ENCODE measurements at places on chromosomes 3 and 15.

DNA sequence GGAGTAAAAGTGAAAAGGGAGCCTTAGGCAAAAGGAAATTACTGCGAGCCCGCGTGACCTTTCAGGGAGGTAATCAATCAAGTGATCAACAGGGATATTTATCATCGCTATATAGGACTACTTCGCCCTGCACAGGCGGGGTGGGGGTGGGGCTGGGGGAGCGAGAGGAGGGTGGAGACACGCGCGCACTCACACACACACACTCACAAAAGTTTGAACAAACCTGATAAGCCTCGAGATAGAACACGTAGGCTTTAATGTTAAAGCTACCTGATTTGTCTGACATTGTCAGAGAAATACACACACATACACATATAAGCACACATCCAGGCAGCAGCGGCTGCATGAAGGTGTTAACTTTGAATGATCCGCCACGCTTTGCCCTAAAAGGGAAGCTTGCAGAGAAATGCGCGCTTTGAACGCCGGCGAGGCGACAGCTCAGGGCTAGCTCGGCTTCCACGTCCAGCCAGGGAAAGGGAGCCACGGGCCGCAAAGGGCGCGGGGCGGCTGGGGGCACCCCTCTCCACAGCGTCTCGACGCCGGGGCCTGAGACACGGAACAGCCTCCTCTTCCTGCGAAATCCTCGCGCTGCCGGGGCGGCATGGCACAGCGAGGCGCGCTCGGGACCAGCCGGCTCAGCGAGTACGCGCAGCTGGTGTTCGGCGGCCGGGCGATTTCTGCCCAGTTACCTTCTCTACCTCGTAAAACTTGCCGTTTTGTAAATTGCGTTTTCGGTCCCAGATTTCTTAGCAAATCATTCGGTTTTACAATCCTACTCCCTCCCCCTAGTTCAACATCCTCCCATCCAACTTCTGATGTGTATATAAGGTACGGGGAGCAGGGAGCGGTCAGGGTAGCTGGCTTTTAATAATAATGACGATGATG lies 4.8 kb upstream of the MECOM start:
- DNase-seq: peak; percentile 13

DNA sequence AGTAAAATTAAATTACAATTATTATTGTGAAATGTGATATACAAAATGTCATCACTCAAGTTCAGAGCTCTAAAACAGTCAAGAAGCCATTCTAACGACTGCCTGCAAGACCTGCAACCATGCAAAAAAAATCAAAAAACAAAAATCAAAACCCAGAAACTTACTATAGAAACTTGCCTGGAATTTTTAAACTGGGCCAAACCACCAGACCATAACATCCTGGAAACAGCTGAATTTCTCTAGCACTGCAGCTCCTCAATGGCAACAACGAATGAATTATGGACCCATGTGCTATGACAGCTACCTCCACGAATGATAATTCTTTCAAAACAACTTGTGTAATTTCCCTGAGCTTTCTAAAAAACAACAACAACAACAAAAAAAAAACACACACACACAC lies 130.0 kb upstream of the KCNMB2 start:
- DNase-seq: no peak

- DNase-seq: no peak
Observed at GRCh38 chr3:146390006-146390772, 79.2 kb downstream of the PLSCR2 start.

GRCh38 chr3:52370531-52370930 lies 54.4 kb downstream of the DNAH1 start:
- no peak for DNase-seq

DNA sequence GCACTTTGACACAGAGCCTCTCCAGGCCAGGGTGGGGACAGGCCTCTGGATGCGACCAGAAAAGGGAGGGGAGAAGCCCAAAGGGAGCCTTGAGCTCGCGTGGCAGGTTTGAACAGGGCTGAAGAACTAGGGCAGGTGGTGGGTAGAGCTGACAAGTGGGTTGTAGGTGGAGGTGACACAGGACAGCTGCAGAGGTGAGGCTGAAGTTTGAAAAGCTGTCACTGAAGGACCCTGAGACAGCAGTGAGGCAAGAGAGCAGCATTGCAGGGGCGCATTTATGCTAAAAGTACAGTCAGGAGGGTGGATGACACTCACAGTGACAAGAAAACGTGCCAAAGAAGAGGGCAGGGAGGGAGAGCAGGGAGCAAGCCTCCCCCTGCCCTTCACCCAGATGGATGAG lies 21.8 kb upstream of the EPB42 start:
- DNase-seq: no peak

DNA sequence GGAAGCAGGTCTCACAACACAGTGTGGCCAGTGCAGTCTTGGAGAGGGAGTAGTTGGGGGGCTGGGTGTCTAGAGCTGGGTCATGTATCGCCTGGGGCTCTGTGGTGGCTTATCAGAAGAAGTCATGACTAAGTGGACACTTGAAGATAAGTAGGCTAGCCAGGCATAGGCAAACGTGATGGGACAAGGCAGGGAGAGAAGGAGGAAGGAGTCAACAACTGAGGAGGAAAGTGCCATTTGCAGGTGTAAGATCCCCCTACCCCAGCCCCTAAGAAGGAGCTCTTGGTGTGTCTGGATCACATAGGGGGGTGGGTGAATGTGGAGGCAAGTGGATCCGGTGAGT lies 352.3 kb downstream of the LRTM1 start:
- DNase-seq: no peak

DNA sequence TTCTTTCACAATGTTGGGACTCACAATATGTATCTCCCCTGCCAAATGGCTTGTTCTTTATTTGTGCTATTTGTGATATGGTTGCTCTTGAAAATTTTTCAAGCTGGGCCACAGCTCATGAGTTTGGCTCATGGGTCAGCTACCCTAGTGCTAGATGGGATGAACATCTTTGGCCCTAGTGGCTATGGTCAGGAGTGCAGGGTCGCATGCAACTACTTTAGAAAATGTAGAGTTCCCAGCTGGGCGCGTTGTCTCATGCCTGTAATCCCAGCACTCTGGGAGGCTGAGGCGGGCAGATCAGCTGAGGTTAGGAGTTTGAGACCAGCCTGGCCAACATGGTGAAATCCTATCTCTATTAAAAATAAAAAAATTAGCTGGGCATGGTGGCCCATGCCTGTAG lies 55.8 kb downstream of the POLR2M start:
- no peak for DNase-seq

DNA sequence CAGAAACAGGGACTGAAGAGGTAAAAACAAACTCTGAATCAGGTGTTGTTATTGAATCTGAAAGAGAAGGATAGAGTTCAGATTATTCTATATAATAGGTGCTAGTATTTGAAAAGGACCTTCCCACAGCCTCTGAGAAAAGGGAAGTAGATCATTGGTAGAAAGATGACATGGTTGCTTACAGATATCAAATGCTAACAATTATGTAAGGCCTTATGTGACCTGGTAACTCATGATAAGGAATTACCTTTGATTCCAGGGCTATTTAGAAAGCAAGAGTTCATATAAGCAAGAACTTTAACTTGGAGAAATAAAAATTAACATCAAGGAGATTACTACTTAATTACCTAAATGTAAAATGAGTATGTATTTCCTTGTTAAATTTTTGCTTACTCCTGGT lies 7.6 kb downstream of the SLC27A2 start:
- DNase-seq: no peak

- DNase-seq: no peak
Observed at GRCh38 chr3:5644773-5645670, 457.5 kb downstream of the EDEM1 start.

GRCh38 chr3:17315897-17316296 lies 426.5 kb downstream of the TBC1D5 start:
- DNase-seq: no peak

DNA sequence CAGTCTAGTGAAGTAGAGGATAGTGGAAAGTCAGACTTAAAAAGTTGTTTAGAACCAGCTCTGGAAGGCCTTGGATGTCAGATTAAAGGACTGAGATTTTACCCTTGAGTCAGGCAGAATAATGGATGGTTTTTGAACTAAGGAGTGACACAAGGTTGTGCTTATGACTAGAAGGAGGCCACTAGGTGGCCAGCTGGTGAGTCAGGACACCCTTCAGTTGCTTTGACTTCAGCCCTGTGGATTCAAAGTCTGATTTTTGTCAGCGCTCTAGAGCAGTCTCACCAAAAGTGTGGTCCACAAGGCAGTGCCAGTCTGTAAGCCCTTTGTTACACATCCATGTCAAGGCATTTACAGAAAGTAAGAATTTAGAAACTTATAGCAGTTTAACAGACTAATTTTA lies 3.8 kb upstream of the GABPB1 start:
- peak; percentile 52 for DNase-seq
